ENCODE measurements at places on chromosomes 13 and 19. TPM values are rescaled to one million over a fixed set of nuclear protein-coding genes. Genes with fewer than 3 reads are reported as not detected.
A peak's percentile ranks its signal among the peaks of the same experiment; 100 is the strongest.

Gene THSD1
- total RNA-seq: 6.0 TPM

Gene KCNRG
- 1.6 TPM for total RNA-seq

Gene FBXO17
- total RNA-seq: 14.9 TPM

Gene PLIN4
- total RNA-seq: 27.1 TPM

Gene ZNF554
- 6.1 TPM for total RNA-seq

Gene NDFIP2
- total RNA-seq: 57.1 TPM

Gene GTF2F2
- total RNA-seq: 15.8 TPM

DNA sequence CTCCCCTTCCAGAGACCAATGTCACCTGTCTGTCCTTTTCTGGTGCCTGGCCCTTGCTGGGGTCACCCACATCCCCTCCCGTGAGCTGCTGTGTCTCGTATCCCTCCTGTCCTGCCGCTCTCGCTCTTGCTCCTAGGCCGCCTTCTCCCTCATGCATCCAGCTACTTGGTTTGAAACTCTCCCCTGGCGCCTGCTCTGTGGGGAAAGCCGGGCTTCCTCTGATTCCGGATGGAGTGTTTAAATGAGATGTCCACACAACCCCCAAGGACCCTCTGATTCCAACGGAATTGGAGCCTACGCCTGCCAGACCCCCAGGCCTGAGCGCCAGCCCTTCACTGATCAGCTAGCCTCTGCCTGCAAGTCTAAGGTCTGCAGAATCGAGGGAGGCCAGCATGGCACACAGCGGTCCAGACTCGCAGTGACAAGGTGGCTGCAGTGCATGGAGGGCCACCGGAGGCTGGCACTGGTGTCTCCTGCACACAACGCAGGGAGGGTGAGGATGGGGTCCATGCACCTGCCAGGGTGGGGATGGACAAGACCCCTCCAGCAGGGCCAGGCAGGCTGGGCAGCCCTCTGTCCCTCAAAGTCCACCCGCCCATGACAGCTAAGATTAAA is 47.2 kb downstream of the RFX2 start:
- DNase-seq: no peak

DNA sequence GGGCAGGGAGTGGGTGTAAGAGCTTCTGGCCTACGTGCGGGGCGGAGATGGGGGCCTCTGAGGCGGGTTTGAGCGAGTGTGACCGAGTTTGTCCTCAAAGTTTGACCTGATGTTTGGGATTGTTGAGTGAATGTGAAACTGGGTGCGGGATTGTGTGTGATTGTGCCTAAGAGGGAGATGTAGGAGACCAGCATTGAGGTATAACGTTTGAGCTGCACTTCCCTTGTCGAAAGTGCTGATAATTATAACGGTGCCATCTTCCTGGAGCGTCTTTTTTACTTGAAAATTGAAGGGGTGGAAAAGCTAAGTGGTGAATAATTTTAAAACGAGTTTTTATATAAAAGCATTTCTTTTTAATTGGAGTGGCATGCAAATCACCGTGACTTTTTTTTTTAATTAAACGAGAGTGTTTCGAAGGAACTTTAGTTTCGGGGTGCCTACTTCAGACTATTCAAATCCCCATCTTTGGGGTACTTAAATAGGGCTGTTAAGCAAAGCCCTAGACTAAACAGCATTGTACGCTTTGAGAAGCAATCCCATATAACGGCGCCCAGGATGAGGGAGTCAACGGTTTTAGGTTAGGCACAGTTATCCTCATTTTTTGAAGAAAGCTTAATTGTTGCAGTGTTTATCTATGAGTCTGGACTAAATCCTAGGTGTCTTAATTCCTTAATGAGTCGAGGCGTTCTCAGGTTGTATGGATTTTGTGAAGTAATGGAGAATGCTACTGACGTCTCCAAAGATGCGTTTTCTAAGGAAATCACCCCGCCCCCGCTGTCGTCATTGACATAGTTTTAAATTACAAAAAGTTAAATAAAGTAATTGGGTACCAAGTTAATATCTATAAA is 594 bp downstream of the ZNF146 start:
- no peak for DNase-seq

- DNase-seq: no peak
These were observed 157.5 kb downstream of the MIPEP start for GRCh38 chr13:23731709-23732108.

GRCh38 chr19:51036519-51036918 is 1.7 kb upstream of the KLK12 start:
- no peak for DNase-seq

- no peak for DNase-seq
These were observed 739.9 kb upstream of the PRR20A start for GRCh38 chr13:56400774-56401173.

- no peak for DNase-seq
These were observed 932 bp downstream of the FAM83E start for GRCh38 chr19:48613852-48614435.

GRCh38 chr13:33441015-33441414 is 155.5 kb upstream of the STARD13 start:
- no peak for DNase-seq

DNA sequence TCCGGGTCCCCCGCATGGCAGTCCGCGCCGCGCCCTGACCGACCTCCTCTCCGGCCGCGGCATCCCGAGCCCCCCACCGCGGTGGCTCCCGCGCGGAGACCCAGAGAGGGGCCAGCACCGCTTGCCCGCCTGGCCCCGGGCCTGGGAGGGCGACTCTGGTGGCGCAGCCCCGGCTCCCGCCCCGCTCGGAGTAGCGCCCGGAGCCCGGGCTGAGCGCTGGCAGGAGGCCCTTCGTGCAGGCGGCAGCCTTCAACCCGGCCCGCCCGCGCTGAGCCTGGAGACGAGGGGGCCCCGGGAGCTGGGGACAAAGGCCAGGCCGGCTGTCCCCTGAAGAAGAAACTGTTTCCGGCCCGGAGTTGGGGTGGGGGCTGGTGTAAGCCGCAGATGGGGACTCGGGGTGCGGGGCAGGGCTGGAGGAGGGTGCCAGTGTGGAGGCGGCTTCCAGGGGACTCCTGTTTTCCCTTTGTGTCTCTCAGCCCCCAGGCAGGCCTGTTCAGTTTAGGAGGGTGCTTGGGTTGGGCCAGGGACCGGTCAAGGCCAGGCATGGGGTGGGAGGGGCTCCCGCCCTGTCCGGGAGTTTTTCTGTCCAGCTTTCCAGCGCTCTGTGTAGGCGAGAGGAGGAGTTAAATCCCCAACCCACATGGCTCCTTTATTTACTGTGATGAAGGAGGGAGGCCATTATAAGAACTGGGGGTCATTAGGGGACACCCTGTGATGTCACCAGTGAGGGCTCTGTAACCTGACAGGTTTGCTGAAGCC is 935 bp downstream of the LRP3 start:
- DNase-seq: peak; percentile 62

DNA sequence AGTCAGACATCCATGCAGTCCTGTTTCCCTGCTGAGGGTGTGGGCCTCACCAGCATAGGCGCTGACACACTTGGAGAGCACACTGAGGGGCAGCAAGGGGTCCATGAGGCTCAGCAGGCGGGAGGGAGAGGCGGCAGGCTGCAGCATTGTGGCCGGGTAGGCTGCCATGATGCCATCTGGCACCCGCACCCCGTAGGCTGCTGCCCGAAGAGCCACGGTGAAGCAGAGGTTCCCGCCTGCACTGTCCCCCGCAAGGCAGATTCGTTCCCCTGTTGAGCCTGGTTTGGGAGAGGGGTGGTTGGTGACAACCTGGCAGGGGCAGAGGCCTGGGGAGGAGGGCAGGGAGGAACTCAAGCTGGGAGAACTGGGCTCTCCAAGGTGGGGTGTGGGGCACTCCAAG is 16.0 kb upstream of the CNFN start:
- no peak for DNase-seq

DNA sequence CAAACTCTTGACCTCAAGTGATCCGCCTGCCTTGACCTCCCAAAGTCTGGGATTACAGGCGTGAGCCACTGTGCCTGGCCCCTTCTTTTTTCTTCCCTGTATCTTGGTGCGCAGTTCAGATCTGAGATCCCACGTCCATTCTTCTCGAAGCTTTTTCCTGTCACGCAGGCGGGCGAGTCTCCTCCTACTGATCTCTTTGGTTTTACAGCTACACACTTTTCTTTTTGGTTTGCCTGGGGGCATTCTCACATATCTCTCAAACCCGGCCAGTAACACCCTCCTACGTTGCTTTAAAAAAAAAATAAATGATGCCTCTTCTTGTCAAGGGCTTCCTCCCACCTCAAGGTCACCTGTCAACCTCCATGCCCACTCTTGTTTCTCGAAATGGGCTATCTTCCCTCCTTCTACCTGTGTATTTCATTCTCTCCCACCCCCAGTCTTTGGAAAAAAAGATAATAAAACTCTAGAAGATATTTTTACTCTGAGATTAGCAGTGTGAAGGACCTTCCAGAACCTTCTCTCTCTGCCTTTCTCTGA is 12.1 kb downstream of the TMPRSS9 start:
- DNase-seq: no peak

DNA sequence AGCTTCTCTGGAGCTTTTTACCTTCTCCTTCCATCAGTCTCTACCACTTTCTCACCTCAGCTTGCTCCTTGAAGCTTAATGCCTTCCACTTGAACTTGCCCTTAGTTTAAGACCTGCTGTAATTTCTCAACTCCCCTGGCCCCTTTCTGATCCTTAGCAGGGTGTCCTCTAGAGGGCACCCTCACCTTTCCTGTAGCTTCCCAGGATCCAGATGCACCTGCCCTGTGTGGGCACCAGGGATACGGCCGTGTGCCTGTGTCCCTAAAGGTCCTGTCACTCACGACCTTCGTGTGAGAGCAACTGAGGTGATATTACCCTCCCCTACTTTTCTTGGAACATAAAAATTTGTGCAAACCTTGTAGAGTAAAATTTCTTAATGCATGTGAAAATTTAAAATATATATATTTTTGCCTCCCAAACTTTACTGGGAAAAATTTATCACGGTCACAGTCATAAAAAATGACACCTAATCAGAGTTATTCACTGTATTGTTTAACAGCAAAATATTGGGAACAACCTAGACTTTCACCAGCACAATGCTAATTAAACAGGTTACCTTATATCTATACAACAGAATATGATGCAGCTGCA is 46.4 kb downstream of the PSG3 start:
- no peak for DNase-seq

DNA sequence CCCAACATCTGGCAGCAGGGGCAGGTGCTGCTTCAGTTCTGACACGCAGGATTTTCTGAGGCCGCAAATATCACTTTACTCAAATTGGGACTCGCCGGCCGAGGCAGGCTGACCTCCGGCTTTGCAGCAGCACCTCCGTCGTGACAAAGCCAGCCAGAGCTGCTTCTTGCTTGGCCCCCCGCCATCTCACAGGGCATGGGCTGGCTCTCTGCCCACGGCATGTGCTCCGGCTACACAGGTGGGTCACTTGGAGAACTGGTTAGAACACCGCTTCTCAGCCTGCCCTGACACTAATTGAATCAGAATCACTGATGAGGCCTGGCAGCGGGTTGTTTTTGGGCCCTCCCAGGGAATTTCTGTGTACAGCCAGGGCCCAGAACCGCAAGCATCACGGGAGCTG is 112.3 kb downstream of the SLC7A1 start:
- DNase-seq: peak; percentile 77

DNA sequence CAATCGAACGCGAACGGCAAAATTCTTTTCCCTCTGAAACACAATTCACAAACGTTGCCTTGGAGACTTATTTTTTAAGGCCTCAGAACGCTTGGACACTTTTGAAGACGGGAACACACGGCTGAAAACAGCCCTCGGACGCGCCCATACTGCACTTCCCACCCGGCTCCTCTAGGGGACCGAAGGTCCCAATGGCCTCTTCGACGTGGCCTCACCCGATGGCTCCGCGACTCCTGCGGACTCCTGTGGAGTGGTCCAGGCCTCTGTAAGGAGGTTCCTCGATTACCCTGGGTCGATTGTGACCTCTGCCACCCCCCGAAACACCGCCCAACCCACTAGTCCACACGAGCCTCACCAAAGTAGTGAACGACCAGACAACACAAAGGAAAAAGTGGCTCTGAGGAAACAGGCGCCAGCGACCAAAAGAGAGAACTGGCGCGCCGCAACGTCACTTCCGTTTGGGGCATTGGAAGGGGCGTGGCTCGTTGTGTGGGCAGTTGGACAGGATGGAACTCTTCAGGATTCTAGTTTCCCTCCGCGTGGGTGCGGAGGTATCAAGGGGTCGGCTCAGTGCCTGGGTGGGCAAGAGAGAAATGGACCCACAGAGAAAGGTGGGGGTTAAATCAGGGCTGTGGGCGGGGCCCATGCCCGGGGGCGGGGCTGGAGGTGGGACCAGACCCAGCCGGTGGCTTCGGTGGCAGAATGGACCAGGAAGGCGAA is at the start of gene ZNF560:
Gene ZNF560, minus strand, starts transcription at position 434 of the 720 bp plus-strand sequence. CDS start 23,303 bp downstream, outside the sequence.
- no peak for DNase-seq

DNA sequence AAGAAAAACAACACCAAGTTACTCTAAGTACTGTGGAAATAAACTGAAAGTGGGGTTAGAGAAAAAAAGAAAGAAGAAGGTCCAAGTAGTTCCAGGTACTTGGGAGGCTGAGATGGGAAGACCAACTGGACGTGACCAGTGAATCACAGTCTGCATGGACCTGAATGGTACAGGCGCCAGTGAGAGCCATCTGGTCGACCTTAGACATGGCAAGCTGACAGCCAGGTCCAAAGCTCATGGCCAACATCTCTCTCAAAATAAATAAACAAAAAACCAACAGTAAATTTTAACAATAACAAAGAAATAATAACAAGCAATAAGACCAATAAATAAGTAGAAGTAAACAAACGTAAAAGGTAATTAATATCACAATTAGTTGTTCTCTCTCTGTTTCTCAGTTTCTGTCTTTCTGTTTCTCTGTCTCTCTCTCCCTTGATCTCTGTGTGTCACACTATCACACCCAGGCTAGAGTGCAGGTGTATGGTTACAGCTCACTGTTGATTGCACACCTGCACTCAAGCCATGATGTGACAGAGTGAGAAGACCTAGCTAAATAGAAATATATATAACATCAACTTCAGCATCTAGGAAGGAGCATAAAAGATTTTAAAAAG is 31.6 kb upstream of the ZNF724 start:
- DNase-seq: no peak

DNA sequence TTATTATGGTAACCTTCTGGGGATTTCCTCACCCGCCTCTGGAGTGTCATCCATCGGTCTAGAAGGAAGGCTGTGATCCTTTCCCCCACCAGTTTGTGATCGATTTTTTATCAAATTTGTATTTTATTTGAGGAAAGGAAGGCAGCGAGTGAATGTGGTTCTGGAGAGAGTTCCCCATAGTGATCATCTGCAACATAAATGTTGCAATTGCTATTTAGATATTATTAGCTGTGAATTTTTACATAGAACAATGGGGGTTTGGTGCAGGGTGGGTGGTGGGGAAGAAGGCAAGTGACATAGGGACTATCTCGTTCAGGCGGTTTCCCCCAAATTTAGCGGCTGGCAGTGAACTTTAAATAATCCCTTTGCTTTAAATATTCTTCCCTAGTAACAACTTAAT is 1.2 kb downstream of the CDK8 start:
- DNase-seq: no peak

GRCh38 chr13:33033986-33034385 is 17.8 kb downstream of the KL start:
- DNase-seq: no peak

- DNase-seq: no peak
These were observed 8.9 kb upstream of the VN1R1 start for GRCh38 chr19:57465680-57466381.
